ENCODE measurements at places on chromosomes 13 and 19.
A peak's percentile ranks its signal among the peaks of the same experiment; 100 is the strongest.

DNA sequence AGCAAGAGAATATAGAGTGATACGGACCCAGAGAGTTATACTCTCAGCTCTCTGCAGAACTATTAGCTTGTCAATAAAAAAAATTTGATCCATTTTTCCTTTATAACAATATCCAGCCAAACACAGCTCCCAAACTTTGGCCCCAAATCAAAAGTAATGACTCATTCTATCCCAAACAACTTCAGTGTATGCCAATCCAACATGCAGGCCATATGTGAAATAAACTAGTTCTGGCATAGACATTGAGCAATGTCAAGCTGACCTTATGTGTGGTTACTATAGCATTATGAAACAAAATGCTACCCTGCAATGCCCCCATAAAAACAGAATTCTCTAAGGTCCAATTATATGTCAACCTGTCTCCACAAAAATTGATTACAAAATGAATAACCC, 209.5 kb downstream of the DNAJC15 start:
- no peak for DNase-seq

DNA sequence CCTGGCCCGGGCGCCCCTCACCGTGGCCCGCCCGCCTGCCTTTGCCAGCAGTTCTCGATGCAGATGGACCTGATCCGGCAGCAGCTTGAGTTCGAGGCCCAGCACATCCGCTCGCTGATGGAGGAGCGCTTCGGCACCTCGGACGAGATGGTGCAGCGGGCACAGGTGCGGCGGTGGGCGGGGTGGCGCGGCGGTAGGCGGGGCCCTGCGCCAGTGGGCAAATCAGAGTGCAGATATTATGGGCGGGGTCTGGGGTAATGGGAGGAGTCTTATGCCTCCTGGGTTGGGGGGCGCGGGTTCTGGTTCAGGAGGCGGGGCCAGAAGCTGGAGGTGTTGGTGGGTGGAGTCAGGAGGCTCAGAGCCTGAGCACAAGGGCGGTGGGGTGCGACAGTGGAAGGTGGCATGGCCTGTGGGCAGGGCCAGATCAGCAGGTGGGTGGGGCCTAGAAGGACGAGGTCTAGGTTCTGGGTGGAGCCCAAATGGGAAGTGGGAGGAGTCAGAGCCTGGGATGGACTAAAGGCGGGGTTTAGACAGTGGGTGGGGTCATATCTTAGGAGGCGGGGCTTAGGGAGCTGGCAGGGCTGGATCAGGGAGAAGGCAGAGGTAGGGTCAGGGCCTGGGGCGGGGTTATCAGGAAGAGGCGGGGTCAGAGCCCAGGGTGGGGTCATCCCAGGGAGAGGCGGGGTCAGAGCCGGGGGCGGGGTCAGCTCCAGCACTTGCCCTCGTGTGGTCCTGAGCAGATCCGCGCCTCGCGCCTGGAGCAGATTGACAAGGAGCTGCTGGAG, 5.6 kb downstream of the APC2 start:
- peak; percentile 13 for DNase-seq

DNA sequence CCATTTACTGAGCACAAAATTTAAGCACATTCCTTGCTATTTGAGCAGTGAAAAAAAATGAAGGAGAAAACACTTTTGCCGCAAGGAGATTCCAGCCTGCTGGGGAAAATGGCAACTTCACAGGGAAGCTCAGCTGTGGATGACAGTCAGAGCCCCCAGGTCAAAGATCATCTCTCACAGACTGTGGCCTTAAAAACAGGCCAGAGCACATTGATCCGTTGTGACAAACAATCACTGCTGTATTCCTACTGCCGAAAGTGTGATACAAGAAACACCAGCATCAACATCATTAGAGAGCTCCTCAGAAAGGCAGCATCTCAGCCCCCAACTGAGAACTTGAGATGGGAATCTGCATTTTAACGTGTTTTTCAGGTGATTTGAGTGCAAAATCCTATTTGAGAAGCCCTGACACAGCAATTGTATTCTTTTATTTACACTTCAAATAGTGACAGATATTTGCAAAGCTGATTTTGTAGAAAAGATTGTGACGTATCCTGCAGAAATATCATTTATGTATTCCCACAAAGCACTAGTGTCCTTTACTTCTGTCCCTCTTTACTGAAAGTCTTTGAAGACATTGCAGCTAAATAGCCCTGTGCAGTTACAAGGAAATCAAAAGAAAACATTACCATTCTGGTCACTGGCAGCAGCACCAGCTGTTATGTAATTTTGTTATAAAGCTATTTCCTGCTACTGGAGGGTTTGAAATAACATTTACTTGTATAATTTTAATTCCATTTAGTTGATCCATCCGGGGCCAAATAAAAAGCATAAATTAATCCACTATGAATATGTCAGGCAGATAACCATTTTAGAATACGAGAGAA, 652.0 kb downstream of the LIG4 start:
- DNase-seq: no peak

GRCh38 chr19:37763488-37763887, 15.9 kb downstream of the ZNF573 start:
- DNase-seq: no peak

DNA sequence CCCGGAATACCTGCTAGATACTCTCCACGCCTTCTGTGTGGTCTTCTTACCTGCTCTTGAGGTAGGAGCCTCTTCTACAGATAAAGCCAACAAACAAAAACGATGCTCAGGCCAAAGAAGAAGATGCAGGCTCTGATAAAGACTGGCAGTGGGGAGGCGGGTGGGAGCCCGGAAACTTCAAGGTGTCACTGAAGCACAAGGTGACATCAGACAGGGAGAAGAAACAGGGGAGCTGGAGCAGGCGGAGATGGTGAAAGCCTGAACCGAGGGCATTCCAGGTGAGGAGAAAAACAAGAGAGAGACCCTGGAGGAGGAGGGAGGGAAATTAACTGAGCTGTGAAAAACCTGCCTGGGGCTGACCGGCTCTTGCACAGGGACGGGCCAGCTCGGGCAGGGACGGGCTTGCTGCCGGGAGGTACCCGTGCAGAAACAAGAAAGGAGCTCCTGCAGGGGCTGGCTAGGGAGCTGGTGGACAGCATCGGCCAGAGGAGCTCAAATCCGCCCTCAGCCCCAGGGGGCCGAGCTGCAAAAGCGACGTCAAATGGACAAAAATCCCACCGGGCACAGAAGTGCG, 19.0 kb downstream of the GNG7 start:
- DNase-seq: no peak

DNA sequence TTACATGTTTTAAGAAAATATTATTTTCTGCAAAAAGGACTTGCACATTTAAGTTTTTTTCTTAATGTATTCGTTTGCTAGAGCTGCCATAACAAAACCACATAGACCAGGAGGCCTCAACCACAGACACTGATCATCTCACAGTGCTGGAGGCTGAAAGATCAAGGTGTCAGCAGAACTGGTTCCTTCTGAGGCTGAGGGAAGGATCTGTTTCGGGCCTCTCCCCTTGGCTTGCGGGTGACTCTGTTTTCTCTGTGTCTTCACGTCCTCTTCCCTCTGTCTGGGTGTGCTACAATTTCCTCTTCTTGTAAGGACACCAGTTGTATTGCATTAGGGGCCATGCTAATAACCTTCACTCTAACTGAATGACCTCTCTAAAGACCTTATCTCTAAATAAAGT, 364.2 kb downstream of the IRS2 start:
- no peak for DNase-seq
